ENCODE measurements at places on chromosomes 16 and 17.

DNA sequence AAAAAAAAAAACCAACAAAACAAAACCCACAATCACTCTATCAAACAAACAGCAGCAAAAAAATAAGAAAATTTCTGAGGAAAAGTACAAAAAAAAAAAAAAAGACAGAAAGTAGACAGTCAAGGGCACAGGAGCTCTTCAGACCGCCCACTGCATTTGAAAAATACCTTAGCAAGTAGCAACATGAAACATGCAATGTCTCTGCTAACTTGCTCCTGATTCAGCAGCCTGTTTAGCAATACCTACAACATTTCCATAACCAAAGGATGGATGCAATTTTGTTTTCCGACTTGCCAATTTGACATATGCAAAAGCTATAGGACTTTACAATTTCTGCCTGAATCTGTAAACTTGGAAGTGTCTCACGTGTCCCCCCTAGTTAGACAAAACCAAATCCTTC, 57.4 kb downstream of the SYNRG start:
- no peak for DNase-seq

DNA sequence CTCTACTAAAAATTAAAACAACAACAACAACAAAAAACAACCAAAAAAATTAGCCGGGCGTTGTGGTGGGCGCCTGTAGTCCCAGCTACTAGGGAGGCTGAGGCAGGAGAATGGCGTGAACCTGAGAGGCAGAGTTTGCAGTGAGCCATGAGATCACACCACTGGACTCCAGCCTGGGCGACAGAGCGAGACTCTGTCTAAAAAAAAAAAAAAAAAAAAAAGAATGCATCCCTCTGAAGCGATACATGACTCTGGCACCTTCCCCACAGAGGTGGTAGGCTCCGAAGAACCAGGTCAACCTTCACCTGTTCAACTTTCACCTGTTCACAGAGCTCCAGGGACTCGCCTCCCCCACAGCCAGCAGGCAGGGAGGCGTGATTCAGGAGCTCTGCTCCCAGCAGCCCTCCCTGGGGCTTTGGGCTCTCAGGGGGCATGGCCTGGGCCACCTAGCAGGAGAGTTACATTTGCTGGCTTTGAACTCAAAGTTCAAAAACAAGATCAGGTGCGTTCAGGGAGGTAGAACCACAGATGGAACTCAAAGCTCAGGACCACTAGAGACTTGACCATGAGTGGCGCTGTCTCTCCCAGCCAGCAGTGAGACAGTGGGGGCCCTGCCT, 5.6 kb downstream of the VAC14 start:
- DNase-seq, result no peak

DNA sequence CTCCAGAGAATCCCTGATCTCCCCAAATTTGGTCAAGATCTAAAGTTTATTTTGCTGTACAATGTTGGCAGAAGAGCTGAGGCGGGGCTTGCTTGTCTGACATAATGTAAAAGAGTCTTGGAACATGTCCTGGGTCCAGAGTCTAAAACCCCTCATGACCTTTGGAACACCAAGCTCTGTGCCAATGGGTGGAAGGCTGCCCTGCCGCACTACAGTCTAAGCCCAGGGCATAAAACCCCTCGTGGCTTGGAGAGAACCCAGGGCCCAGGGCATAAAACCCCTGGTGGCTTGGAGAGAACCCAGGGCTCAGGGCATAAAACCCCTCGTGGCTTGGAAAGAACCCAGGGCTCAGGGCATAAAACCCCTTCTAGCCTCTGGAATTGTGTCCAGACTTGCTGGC, 36.7 kb downstream of the CCDC57 start:
- no peak for DNase-seq

DNA sequence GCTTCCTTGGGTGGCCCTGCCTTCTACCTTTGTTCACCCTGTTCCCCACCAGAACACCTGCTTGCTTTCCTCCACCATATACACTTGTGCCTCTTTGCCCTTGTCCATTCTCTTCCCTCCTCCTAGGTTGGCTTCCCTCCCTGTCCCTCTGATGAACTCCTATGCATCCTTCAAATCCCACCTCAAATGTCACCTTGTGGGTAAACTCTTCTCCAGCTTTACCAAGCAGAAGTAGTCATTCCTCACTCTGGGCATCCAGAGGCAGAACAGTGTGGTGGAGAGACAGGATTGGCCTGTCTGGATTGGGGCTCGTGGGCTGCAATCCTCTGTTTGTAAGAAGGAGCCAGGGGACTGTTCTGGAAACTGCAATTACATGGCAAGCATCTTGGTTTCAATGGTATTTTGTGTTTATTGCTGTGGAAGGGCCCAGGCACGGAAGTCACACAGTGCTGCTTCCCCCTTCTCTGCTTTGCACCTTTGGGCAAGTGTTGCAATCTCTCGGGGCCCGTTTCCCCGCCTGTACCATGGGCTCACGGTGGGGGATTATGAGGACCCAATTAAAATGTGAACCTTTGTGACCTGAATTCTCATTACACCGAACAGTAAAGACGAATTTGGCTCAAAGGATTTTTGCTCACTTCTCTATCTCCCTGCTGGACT, 21.9 kb upstream of the NXPH3 start:
- DNase-seq, result no peak

GRCh38 chr17:56979091-56979480, 1.2 kb downstream of the SCPEP1 start:
- DNase-seq, result no peak

DNA sequence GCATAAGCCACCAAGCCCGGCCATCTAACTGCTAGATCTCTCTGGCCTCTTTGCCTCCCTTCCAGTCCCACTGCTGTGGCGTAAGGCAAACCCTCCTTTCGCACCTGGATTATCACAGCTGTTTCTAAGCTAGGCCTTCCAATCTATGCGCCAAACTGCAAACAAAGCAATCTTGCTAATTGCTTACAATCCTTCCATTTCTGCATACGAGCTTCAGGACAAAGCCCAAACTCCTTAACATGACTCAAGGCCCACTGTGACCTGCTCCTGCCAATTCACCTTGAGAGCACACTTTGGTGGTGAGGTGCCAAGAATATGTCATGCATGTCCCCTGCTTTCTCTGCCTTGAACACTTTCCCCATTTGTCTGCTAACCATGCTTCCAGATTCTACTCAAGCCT, 6.0 kb upstream of the ARL5C start:
- no peak for DNase-seq

- peak; percentile 2 for DNase-seq
These were observed 612.3 kb upstream of the EEF2KMT start for GRCh38 chr16:5709889-5710288.
